ENCODE measurements at places on chromosomes 5 and 9.

GRCh38 chr9:107108342-107109130, 174.5 kb upstream of the RAD23B start:
- DNase-seq, result no peak

DNA sequence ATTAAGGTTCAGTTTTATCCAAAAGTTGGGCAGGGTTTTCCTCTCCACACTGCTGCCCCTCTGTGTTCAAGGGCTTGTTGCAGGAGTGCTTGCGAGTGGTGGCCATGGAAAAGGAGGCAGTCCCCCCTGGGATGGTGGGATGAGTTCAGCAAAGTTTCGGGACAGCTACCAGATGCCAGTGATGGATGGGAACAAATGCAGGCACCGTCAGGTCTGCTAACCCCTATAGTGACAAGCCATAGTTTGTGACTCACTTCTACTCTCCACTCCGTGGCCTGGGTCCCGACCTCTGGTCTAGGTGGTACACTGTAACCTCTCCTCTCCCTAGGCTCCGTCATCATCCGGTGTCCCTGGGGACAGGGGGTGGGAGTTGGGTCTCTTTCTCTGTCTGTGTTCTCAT, 3.8 kb upstream of the RNF14 start:
- peak; percentile 94 for DNase-seq

DNA sequence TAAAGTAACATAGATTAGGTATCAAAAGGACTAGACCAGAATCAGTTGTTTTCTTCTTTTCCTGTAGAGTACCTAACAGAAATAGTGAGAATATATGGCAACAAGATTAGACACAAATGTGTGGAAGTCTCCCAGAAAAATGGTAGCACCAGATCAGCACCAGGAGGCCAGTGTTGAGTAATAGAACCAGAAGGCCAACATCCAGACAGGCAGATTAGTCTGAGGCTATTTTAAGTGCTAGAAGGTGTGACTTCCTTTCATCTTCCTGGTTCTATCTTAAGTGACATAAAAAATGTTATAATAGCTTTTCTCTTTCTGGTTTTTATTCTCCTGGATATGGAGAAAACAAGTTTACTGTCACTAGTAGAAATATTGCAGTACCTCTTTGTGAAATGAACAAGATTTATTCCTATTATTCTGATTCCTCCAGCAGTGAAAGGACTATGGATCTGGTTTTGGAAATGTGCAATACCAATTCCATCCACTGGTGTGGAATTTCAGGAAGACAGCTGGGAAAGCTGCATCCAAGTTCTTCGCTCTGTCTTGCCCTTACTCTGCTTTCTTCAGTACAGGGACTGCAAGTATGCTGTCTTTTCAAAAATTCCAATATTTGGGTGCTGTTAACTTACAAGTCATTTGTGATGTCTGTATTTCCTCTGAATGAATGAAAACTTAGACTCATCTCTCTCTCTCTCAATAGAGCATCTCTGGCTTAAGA, 39.1 kb downstream of the SHLD3 start:
- DNase-seq, result peak; percentile 8

GRCh38 chr5:83750749-83751148, 30.1 kb upstream of the HAPLN1 start:
- no peak for DNase-seq

DNA sequence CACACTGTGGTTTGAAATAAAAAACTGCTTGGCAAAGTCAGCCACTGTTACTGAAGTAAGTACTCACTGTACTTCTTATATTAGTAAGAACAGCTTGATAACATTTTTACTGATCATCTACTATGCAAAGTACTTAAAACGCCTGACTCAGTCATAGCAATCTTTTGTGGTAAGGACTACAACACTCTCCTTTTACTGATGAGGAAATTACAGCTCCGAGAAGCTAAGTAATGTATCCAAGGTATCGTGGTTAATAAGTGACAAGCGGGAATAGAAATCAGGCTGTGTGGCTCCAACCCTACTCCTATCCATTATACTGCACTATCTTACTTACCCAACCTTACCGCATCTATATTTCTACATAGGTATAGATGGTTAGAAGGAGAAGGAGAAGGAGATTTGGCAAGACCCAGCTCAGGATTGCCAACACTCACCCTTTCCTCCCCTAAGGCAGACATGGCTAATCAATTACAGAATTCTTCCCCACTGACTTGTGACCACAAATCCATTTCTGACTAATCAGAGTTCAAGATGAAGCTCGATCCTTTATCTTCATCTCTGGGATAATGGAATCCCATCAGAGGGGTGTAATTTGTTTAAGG, 281.4 kb downstream of the SPOCK1 start:
- DNase-seq, result no peak

- no peak for DNase-seq
Measured at GRCh38 chr9:34589636-34590380, at the start of gene CNTFR. TSS of gene CNTFR (minus strand) at chr9:34589724. CDS start at chr9:34568981, 20,743 bp downstream.
